ENCODE measurements at places on chromosomes 11 and 22.

GRCh38 chr11:17768547-17768946 lies 34.0 kb downstream of the KCNC1 start:
- no peak for DNase-seq

DNA sequence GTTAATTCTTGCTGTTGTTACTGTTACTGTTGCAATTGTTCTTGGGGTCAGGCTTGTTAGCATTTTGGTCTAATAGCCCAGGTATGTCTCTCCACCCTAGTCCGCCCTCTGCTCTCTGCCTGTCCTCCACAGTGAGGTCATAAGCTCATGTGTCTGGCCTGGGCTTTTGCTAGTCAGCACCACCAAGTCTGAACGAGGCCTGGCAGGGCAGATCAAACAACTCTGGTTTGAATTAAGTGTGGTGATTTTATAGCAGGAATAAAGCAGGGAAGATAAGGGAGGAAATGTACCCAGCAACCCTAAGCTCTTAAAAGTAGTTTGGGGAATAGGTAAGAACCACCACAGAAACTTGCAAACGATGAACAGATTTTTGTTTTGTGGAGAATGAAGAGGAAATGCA lies 98.7 kb downstream of the ABTB2 start:
- DNase-seq: no peak

DNA sequence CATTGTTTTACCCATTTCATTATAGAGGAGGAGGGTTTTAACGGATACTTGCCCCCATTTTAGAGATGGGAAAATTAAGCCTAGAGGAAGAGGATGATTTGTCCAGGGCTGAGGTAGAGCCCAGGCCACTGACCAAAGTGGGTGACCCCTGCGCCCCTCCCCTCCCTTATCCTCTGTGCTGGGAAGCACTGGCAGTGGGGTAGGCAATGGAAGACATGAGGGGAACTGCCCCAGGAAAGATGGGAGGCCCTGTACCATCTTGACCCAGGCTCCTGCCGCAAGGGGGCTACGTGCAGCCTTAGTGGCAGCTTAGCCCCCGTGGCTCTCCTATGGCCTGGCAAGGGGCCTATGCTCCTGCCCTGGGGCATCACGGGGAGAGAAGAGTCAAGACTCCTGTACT lies 76.4 kb upstream of the MYOD1 start:
- DNase-seq: no peak

DNA sequence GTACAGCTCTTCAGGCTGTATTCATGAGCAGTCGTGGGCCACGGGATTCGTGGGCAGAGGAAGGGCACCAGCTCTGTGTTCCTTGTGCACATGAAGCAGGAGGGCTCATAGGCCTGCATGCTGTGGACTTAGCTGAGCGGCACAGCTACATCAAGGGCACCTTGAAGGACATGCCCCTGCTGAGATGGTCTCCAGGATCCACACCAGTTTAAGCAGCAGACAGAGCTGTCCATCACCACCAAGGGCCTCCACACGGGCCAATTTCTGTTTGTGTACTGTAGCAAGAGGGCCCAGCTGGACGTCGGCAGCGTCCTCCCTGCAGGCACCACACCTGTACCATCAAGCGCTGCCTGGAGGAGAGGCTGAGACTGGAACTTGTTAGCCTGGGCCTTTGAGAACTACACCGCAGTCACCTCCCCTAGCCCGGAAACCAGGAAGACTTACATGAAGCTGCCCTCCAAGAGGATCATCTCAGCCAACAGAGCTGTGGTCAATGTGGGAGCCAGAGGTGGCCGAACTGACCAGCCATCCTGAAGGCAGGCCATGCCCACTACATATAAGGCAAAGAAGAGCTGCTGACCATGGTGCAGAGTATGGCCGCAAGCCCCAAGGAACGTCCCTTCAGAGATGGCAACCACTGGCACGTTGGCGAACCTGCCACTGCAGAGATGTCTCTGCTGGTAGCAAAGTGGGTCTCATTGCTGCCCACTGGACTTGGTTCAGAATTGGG lies 32.7 kb upstream of the GNB1L start:
- DNase-seq: no peak

- DNase-seq: no peak
Measured at GRCh38 chr22:46611189-46611588, 9.0 kb upstream of the GRAMD4 start.

DNA sequence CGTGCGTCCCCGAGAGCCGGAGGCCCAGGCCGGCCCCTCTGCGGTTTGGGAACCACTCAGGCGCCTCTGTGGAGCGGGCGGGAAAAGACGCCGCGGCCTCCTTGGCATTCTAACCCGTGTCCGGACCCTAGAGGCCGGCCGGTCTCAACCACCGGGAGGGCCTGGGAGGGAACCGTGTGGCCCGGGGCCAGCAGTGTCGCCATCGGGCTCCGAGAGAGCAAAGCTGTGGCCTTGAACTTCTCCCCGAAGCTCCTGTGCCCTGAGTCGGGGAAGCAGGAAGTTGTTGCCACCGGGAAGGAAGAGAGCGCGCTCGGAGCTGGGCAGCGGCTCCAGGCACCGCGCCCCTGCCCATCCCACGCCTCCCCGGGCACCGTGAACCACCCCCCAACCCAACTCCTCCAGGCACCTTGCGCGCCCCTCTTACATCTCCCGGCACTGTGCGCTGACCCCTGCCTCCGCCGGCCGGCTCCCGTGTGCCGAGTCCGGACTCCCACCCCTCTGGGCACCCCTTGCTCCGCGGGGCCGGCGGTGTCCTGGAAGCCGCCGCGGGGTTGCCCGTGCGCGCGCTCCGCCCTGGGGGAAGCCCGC lies 80.0 kb upstream of the PPARA start:
- no peak for DNase-seq

GRCh38 chr11:20110908-20111669 lies 49.2 kb downstream of the DBX1 start:
- DNase-seq: no peak

GRCh38 chr11:62140304-62141110 lies 16.7 kb downstream of the INCENP start:
- DNase-seq: no peak

DNA sequence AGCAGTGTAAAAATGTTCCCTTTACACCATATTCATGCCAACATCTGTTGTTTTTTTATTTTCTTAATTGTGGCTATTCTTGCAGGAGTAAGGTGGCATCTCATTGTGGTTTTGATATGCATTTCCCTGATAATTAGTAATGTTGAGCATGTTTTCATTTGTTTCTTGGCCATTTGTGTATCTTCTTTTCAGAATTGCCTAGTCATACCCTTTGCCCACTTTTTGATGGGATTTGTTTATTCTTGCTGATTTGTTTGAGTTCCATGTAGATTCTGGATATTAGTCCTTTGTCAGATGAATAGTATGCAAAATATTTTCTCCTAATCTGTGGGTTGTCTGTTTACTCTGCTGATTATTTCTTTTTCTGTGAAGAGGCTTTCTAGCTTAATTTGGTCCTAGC lies 98.9 kb upstream of the SERPIND1 start:
- DNase-seq: no peak

- no peak for DNase-seq
Measured at GRCh38 chr11:108958368-108959104, 293.7 kb downstream of the DDX10 start.

DNA sequence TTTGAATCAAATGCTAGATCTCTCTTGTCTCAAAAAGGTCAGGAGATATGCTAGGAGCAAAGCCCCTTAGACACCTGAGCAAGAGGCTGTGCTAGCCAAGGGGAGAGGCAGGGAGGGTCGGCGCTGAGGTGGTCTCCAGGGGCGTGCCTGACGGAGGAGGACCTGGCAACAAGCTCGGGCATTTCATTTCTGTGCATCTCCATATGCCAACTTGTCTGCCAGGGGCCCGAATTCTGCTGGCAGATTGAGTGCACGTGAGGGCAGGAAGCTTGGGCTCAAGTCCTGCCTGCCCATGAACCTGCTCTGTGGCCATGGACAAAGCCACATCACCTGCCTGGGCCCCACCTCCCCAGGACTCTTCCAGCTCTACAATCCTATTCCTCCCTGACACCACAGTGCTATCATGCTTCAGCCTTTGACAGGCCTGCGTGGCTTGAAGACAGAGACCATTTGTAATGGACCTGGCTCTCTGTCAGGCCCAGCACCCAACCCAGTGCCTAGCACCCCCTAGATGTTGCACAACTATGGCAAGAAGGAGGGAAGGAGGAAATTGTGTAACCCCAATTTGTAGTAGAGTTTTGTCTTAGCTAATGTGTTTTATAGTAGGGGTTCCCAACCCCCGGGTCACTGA lies 16.3 kb upstream of the VSIG10L2 start:
- no peak for DNase-seq

DNA sequence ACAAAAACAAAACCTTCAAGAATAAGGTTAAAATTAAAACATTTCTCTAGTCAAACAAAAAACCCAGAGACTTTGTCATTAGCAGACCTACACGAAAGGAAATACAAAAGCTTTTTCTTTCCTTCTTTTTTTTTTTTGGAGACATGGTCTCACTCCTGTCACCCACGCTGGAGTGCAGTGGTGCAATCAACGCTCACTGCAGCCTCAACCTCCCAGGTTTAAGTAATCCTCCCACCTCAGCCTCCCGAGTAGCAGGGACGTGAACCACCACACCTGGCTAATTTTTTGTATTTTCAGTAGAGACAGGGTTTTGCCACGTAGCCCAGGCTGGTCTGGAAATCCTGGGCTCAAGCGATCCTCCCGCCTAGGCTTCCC lies 30.5 kb downstream of the PLA2G6 start:
- no peak for DNase-seq

DNA sequence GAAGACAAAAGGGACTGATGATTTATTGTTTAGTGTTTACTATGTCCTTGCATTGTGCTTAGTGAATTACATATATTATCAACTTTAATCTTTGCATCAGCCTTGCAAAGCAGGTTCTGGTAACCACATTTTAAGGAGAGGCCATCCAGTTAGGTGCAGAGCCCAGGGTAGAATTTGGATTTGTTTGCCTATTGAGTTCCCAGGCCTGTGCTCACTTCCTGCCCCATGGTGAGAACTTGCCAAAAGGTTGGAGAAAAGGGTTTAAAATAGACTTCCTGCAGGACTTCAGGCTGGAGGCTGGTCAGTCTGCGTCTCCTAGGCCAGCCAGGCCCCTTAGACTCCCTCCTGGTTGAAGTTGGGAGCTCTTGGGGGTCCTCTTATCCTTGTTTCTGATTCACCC lies 72.1 kb downstream of the ATXN10 start:
- DNase-seq: no peak

- DNase-seq: no peak
Measured at GRCh38 chr11:90288212-90288821, 65.5 kb upstream of the CHORDC1 start.

DNA sequence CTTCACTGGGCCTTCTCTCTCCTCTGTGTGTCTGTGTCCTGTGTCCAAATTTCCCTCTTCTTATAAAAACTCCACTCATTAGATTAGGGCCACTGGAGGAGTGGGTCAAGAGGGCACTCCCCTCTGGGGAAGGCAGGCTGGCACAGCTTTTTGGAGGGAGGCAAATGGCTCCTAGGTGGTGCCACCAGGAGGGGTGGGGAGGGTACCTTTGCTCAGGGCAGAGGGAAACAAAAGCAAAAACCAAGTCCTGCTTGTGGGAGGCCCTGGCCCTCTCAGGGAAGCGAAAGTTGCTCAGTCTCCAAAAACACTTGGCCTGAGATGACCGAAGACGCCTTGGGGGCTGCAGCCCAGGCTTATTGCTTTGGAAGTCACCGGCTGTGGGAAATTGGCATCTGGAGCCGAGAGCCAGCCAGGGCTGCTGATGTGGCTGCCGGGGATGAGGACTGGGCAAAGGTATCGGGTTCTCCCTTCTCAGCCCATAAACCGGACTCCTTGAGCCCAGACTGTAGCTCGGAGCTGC lies 48.2 kb upstream of the ANO1 start:
- no peak for DNase-seq

DNA sequence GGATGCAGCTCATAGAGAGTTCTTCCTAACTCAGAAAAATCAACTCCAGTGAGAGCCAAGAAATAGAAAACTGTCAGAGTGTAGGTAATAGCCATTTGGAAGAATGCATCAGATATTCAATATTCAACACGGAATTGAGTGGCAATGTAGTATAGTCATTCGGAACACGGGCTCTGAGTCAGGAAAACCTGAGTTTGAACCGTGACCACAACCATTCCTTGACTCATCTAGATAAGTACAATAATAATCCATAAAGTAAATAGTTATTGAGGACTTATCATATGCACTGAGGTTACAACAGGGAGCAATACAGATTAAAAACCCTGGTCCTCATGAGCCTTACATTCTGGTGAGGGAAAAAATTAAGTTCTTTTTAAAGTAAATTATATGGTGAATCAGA lies 62.6 kb upstream of the PHF21A start:
- DNase-seq: no peak

DNA sequence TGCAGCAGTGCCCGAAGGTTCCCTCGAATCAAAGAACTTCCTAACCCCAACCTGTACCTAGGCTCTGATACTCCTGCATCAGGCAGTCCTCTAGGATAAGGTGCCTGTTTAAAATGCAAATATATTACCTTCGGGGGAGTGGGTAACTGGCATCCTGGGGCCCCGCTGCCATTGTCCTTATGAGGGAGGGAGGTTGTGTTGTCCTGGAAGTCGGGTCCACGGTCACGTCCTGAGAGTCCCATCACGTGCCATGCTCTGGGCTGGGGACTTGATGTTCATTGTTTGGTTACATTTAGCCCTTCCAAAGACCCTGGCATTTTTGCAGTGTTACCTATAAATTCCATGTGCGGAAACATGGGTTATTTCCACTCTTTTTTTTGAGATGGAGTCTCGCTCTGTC lies 67.6 kb downstream of the PARVB start:
- DNase-seq: no peak

- DNase-seq: no peak
Measured at GRCh38 chr11:78100676-78101472, 21.2 kb upstream of the NDUFC2 start.

Measured in T-helper 22 cell (primary cell).